ENCODE measurements at places on chromosomes 2 and 18.

DNA sequence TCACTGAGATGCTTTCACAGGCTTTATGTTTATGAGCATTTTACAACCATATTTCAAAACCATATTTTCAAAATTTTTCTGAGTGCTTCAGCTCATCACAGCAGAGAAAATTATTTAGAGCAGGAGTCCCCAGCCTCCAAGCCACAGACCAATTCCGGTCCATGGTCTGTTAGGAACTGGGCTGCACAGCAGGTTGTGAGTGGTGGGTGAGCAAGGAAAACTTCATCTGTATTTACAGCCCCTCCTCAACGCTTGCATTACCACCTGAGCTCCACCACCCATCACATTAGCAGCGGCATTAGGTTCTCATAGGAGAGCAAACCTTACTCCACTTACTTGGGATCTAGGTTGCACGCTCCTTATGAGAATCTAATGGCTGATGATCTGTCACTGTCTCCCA, 165.6 kb downstream of the SEPTIN10 start:
- DNase-seq: no peak

GRCh38 chr18:21105936-21106335, 5.7 kb downstream of the ROCK1 start:
- no peak for DNase-seq

DNA sequence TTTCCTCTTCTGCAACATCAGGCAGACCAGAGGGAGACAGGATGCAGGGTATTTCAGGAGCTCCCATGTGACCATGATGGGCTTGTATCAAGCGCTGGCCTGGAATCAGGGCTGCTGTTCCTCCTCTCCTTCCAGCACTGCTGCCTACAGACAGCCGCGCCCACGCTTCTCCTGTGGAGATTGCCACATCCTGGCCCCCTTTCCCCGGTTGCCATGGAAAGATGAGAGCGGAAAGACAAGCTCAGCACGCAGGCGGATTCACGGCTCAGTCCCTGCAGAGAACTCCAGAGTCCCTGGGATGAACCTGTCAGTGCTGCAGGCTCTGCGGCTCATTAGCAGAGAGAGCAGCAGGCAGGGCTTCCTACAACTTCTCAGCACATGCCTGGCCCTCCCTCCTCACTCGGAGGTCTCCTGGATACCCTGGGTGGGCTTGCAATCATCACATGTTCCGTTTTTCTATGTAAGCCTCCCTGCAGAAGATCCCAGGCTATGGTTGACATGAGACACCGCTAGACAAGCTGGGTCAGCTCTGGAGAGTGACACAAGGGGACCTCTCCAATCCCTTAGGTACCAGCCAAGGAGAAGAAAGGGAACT, 497.8 kb upstream of the MYT1L start:
- DNase-seq: no peak

GRCh38 chr2:120109186-120110061, 96.5 kb downstream of the EPB41L5 start:
- peak; percentile 48 for DNase-seq

- no peak for DNase-seq
Measured at GRCh38 chr2:210162466-210163124, 8.6 kb downstream of the KANSL1L start.

DNA sequence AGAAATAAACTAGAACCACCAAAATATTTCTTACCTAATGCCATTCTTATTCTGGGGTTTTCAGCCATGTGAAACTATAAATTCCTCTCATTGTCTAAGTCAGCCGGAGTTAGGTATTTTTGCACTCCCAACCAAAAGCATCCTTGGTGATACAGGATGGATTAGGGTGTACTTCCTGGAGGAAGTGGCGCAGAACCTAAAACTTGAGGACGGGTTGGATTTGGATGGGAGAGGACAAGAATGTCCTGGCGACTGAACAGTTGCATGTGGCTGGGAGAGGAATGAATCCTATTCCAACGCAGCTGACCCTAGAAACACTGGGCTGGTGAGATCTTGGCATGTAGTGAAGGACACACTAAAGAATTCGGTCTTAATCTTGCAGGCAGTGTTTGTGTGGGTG, 58.5 kb downstream of the E2F6 start:
- DNase-seq: no peak

GRCh38 chr2:160213511-160213910, 13.4 kb upstream of the ITGB6 start:
- no peak for DNase-seq

DNA sequence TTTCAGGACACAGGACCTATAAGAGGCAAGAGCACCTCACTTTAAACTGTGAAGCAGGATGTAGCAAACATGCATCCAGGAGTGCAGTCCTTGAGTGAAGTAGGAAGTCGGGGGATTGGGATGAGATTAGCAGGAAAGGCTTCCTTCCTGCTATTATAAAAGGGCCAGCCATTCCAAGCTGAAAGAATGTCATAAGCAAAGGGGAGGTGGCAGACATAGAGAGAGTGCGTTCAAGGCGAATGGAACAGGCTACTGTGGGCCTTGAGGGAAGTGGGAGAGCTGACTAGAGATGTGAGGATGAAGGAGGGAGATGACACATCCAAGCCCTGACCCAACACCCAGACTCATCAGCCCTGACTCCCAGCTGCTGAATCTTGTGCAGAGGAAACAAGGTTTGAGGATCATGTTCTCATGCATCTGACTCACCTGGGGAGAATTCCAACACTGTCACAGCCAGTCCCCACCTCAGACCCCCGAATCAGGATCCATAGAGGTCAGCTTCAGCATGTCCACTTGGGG, 63.9 kb downstream of the GYPC start:
- DNase-seq: no peak

- no peak for DNase-seq
Measured at GRCh38 chr2:98782570-98782969, 51.6 kb upstream of the MGAT4A start.

GRCh38 chr2:207474863-207475485, 54.8 kb upstream of the CREB1 start:
- DNase-seq: peak; percentile 75

DNA sequence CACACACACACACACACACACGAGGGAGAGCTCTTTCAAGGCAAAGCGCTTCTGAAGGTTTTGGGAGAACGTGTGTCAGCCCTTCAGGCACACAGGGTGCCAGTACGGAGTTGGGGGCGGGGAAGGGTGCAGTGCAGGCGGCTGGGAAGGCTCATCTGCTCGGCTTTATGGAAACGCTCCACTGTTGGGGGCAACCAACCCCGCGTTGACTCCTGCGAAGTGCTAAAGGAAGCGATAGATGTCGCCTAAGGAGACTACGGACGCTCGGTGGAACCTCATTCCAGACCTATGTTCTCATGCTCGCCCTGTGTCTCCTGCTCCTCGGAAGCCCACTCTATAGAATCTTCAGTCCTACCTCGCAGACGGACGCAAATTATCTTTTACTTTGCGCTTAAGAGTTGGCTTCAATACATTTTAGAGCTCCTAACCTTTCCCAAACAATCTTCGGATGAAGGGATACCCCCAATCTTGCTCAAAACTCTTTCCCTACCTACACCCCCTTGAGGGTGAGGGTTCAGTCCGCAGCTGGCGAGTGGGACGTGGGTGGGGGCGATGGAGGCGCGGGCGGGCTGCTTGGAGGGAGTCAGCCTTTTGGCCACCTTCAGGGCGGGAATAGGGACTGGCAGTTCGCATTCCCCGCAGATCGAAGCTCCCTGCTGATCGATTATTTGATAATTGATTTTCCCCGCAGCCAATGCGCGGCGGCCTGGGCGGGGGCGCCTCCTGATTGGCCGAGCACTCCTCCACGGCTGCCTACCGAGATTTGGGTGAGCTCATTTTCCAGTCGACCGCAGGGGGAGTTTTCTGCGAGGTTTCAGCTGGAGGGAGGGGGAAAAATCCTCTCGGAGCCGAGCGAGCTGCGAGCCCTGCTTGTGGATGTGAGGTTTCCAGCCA, 1.9 kb upstream of the MEIS1 start:
- peak; percentile 16 for DNase-seq

DNA sequence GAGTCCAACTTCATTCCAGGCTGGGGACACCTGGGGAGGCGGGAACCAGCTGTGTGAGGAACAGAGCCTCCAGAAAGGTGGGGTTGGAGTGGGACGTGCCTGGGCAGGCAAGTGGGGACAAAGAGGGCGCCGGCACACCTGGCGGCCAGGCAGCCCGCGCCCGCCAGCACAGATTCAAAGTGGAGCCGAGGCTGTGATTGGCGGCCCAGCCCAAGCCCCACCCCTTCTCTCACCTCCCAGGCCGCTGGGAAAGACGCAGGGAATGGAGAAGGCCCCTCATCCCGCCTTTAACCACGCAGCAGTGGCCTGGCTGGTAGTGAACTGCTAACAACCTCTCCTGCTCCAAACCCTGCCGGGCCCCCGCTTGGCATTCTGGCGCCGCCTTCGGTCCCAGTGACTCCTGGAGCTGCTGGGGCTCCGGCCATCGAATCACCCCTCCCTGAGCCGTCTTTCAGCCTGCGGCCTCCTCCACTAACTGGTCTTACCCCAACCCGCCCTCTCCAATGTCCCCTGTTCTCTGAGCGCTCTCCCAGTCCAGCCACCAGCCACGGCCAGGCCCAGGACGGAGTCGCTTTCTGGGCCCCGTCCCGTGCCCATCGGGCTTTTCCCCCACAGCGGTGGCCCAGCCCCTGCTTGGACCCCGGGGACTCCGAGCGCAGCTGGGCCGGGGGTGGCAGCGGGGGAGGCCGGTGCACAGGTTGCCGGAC, 27.9 kb upstream of the PTMA start:
- DNase-seq: no peak

DNA sequence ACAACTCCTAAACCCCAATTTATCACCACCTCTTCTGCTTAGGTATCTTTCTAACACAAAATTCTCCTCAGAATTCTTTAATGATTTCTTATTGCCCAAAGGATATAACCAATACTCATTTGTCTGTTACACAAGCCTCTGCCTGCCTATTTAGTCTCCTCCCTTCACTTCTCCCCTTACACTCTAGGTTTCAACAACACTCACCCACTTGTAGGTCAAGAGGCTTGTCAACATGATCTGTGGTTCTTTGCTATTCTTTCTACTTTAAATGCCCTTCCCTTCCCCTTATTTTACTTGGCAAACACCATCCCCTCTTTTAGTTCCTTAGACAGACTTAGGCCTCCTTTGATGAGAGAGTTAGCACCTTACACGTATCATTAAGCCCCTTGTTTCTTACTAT, 69.0 kb upstream of the C2orf15 start:
- DNase-seq: no peak

DNA sequence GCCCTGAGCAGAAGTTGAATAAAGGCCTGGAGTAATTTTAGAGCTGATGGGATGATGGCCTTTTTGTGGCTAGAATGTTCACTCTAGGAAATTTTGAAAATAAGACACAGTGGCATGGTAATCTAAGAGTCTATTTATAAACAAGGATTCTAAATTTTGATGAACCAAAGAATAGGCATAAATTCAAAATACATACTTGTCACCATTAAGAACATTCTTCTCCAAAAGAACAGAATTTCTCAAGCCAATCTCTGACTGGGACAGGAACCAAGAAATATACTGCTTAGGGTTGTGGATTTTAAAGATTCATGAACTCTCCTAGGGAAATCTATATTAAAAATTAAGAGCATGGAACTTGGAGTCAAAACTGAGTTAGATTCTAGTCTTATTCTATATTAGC, 98.2 kb upstream of the SETBP1 start:
- no peak for DNase-seq

All from B cell (primary cell).